Esophagus muscularis mucosa (tissue), 4 donors: ENCODE measurements at places on chromosomes 1 and 21.

GRCh38 chr1:66996018-66996682, 57.8 kb downstream of the SLC35D1 start:
- no peak for DNase-seq

- no peak for DNase-seq
These were observed 3.3 kb upstream of the FCRL6 start for GRCh38 chr1:159798893-159799292.

DNA sequence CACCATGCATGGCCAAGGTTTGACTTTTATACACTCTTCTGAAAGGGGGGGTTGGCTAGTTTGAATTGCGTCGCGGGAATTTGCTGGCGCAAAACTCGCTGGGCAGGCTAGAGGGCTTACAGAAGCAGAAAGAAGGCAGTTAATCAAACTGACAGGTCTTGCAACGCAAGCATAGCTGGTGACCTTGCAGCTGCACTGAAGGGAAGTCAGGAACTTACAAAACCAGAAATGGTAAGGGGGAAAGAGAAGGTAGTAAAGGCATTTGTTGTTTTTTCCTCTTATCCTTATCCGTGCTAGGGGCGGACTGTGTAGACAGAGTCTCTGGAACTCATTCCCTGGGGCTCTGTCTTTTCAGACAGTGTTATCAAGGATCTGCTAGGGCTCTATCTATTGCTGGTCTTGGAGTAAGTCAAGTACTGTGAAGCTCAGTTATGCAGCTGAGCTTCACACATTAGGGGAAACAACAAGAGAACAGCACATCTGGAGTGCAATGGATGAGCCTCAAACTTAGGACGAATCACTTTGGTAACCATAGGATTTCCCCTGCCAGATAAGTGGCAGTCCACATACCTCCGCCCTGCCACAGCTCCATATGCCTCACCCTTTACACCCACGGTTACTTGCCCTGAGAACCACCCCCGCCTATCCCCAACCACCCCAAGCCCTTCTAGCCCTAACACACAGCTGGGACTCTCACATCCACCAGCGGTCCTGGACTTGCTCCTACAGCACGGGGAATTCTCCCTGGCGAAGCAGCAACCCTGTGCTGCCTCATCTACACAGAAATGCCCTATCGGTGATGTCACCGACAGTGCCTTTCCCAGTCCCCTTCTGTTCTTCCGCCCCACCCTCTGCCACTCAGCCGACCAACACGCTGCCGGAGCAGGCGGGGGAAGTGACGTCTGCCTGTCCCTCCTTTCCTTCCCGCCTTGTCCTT, 251.4 kb downstream of the FAM72C start:
- no peak for DNase-seq

- no peak for DNase-seq
These were observed 5.0 kb downstream of the UQCRHL start for GRCh38 chr1:15802234-15802965.

GRCh38 chr1:33182401-33182841, 578 bp upstream of the TRIM62 start:
- peak; percentile 90 for DNase-seq

GRCh38 chr1:72178266-72178665, 104.1 kb downstream of the NEGR1 start:
- no peak for DNase-seq

- no peak for DNase-seq
These were observed 72.9 kb downstream of the PLA2G4A start for GRCh38 chr1:186901631-186902030.
